ENCODE measurements at places on chromosomes 5 and 9.
A peak's percentile ranks its signal among the peaks of the same experiment; 100 is the strongest.

DNA sequence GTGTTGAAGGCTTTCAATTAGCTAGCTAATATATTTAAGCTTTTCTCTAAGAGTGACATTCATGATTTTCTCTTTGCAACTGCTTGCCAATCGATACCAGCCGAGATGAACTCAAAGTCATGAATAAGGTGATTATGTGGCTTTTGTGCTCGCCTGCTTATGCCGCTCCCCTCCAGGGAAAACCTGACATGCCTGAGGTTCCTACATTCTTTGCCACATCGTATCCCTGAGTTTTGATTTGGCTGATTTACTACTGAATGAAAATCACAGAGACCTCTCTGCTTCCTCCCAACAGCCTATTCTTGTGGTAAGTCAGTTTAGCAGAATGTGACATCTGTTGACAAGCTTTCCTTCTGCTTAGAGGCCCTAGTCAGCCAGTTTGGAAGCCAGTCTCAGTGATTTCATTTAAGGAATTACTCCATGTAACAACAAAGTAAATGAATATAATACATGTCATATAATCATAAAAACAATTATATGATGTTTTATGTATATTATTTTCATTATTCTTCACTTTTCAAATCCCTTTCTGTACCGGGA is 513.4 kb downstream of the CSNK1G3 start:
- no peak for DNase-seq

- no peak for DNase-seq
Observed at GRCh38 chr9:114204265-114204664, 48.9 kb downstream of the COL27A1 start.

GRCh38 chr9:119968836-119969707 is 599.8 kb upstream of the BRINP1 start:
- peak; percentile 1 for DNase-seq

- DNase-seq: no peak
Observed at GRCh38 chr9:75378036-75378435, 289.7 kb downstream of the OSTF1 start.

DNA sequence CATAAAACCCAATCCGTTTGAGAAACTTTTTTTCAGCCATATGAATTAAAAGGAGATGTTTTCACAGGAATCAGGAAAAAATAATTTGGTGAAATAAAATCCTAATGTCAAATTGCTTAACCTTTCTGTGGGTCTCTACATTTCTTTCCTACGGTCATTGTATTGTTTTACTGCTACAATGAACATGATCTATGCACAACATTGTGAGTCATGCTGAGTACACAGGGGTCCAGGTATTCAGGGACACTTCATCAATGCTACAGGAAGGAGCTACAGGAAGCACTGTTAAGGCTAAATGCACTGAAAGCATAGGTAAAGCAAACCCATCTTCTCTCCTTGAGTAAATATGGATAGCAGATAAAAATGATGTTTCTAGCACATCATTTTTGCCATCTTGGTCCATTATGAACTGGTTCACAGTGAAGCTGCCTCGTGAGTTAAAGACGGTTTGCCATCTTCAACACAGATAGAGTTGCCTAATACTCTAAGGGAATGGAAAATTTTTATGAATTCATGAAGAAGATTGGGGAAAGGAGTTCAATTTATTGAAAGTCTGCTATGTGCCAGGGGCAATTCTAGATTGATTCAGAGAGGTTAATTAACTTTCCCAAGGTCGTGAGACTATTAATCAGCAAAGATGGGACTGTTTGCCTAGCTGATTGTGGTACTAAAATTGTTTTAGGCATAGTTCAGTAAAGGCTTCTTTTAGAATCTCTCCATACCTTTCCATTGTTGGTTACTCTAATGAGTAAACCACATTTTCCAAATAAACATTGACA is 85.5 kb downstream of the DIRAS2 start:
- DNase-seq: no peak

- DNase-seq: no peak
Observed at GRCh38 chr5:64145216-64145895, 20.3 kb upstream of the RNF180 start.

DNA sequence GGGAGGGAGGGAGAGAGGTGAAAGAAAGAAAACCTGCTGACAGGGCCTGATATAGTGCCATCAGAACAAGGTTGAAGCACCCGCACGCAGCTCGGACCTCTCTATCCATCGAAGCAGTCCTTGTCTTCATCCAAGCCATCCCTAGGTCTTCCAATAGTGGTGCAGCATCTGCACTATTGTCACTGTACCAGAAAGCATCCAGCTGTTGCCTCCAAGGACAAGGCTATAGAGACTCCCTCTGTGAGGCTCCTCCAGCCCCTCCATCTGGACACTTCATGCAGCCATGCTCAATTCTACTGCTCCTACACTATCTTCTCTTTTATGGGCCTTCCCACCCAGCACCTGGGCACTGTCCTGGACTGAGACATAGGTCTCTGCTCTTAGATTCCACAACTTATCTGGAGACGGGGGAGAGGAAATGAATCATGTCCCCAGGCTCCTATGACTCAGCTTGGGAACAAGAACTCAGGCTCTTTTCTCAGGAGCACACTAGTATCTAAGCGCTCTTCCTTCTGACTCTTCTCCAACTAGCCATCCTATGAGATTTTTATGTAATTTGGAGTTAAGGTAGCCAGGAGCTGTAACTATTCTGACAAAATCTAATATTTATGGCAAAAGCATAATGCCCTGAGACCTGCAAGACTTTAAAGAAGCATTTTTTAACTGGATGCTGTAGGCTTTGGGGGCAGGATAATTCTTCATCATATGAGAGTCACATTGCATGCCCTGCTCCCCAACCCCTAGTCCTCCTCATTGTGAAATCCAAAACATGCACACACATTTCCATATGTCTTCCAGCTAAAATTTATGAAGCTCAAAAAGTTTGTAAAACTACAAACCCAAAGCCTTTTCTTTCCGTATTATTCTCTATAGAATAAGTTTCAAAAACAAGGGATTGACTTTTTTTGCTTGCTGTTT is 446.8 kb downstream of the CCDC171 start:
- no peak for DNase-seq

DNA sequence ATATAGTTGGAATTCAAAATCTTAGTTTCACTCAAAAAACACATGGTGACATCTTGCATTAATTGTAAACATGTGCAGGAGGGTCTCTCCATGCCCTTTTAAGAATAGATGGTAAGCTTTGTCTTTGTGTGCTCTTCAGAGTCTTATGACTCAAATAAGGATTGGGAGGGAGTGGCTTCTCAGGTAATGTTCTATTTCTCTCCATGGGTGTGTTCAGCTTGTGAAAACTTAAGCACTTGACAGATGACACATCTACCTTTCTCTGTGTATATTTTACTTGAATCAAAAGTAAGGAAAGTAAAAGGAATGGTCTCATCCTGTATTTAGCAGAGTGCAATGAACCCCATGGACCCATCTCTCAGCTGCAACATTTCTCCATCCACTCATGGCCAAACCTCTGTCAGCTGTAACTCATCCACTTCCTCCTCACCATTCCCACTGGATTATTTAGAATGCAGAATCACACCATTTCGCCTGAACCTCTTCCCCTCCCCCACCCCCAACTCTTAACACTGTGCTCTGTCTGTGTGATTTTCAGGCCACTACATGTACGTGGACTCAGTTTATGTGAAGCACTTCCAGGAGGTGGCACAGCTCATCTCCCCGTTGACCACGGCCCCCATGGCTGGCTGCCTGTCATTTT is 82.1 kb downstream of the MAMDC2 start:
- DNase-seq: no peak

- no peak for DNase-seq
Observed at GRCh38 chr5:166883016-166883415, 1408.4 kb upstream of the WWC1 start.

DNA sequence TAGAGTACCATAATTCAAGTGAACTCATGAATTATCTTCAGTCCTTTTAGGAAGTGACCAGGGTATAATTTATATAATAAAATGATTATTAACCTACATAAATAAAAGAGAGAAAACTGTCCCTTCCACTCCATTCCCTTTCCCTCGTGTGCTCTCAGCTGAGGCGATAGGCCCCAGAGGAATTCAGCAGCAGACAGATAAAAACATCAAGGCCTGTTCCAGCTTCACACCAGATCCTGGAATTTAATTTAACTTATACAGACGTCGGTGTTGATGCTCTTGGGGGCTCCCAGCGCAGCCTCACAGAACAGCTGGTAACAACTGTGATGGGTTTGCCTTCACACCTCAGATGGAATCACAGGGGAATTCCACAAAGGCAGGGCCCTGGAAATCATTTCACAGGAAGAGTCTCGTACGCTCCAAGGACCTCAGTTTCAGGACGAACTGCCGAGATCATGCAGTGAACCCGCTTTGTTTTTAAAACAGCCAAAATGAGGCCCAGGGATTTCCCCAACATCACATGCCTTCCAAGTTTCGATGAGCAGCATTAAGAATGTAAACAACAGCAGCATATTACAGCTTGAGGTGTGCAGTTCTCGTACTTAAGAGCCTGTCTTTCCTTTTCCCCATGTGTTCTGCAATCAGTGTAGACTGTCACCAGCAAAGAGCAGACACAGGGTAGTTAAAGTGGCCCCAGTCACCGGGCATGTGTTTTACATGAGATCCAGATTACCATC is 73.6 kb upstream of the ALDH1B1 start:
- DNase-seq: no peak

DNA sequence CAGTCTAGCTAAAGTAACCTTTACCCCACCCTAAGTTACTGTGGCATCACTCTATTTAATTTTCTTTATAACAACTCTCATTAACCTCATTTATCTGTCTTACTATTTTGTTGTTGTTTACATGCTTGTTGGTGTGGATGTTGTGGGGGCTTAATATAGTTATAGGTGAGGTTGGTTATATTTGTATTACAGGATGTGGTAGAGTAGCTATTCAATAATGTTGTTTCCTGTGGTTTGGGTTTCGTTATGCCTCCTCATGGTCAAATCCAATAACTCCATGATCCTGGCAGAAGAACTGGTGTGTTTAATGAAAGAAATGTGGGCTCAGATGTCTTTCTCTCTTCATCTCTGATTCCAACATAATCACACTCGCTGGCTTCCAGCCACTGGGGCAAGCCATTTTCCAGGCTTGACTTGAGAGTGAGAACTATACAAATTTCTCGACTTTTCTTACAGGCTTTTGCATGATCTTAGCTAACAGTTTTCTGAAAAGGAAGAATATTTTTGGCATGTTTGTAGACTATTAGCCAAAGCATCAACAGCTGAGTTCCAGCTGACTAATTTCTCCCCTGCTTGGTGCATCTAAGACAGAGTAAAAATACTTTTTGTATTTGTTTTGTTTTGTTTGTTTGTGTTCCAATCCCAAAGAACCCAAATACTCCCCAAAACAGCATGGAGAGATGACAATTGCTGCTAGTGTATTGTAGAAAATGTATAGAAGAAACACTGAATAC is 303.7 kb upstream of the PAPPA start:
- no peak for DNase-seq

GRCh38 chr5:165242646-165243045 is 1737.2 kb downstream of the MAT2B start:
- no peak for DNase-seq

- no peak for DNase-seq
Observed at GRCh38 chr5:8845296-8845695, 700.6 kb downstream of the SEMA5A start.

- DNase-seq: no peak
Observed at GRCh38 chr5:35852084-35852734, 4.5 kb upstream of the IL7R start.

- no peak for DNase-seq
Observed at GRCh38 chr5:135655468-135655815, 76.7 kb upstream of the CXCL14 start.

DNA sequence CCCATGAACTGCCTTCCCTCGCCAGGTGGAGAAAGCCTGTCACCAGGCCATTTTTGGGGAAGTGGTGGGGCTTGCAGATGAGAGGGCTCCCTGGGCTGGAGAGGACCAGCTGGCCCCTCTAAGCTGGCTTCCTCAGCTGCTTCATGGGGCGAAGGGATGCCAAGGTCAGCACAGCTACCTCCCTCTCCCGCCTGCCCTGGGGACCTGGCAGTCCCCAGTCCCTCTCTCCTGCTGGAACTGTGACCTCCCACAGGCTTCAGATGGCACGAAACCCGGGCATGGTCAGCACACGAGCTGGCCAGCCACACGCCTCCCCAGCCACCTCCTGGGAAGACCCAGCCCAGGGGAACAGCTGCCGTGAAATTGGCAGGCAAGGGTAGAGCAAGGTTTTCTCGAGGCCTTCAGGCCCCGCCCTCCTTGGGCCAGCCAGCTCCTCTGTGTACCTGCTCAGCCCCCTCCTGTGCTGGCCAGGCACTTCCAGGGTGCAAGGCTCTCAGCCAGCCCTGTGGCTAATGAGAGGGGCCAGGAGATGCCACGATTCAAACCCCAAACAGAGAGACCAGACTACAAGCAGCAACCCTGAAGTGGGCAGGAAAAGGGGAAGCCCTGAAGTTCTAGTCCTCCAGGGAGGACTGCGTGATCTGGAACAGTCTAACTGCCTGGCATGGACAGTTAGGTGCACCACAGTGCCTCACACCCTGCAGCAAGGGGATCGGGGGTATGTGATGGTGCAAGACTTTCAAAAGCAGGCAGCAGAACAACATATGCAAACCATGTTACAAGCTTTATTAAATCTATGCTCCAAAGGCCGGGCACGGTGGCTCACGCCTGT is 12.9 kb downstream of the PLPP7 start:
- no peak for DNase-seq

DNA sequence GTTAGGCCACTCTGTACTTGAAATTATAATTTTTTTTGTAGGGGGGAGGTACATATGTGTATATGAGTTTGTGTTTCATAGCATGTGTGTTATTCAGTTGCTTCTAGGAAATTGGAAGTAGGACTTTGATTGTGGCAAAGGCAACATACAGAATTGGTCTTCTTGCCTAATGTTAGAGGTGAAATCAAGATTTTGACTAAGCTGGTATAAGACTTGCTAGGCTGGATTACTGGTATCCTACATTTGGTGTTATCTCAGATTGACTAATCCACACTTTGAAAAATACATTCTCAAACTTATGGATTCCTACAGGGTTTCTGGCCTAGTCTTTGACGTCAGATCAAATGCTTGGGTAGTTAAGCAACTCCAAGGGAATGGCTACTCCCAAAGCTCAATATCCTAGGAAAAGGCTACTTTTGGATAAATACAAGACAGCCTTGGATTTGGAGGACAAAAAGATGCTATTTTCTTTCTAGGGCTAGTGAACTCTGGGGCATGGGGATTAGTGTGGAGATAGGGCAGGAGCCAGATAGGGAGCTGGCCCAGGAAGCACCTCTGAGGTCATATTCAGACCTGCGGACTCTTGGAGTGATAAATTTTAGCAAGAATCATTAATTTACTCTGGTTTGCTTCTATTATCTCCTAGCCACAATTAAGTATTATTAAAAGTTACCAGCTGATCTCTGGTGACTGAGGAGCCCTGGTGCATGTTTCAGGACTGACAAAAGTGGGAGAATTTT is 144.0 kb upstream of the RPS23 start:
- no peak for DNase-seq

GRCh38 chr9:98425079-98425478 is 169.6 kb upstream of the TBC1D2 start:
- DNase-seq: no peak

- no peak for DNase-seq
Observed at GRCh38 chr5:169831331-169831730, 149.0 kb downstream of the INSYN2B start.

DNA sequence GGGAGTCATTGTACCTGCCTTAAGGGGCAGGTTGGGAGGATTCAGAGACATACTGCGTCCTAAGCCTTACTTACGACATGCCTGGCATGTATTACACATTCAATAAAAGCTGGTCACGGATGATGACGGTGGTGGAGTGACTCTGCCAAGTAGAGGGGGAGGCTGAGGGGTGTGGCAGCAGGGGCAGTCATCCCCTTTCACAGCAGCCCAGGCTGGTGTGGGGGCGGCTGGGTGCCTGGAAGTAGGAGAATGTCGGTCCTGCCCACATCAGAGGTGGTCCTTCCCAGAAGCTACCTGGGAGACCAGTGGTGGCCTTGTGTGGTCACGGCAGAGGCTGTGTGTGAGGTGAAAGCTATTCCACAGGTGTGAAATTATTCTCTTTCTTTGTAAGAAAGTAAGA is 8.9 kb downstream of the ZBTB34 start:
- DNase-seq: no peak

Measured in stimulated activated CD8-positive, alpha-beta memory T cell treated with anti-CD3 and anti-CD28 coated beads, Interleukin-7, amount 100 ng/mL, for 1 hour (primary cell).